DMS79 (cell line): ENCODE measurements at places on chromosomes 13 and 19.

DNA sequence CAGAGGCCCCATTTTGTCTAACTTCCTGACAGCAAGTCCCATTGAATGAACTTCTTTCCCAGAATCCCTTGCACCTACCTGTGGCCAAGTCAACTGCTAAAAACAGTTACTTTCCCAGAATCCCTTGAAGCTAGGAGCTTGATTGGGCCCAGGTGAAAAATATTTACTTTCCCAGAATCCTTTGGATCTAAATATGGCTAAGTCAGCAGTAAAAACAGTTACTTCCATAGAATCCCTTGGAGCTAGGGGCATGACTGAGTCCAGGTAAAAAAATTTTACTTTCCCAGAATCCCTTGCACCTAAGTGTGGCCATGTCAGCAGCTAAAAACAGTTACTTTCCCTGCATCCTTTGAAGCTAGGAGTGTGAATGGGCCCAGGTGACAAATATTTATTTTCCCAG, 13.2 kb upstream of the MEIS3 start:
- no peak for DNase-seq

GRCh38 chr19:46288896-46289588, 7.8 kb upstream of the HIF3A start:
- no peak for DNase-seq

DNA sequence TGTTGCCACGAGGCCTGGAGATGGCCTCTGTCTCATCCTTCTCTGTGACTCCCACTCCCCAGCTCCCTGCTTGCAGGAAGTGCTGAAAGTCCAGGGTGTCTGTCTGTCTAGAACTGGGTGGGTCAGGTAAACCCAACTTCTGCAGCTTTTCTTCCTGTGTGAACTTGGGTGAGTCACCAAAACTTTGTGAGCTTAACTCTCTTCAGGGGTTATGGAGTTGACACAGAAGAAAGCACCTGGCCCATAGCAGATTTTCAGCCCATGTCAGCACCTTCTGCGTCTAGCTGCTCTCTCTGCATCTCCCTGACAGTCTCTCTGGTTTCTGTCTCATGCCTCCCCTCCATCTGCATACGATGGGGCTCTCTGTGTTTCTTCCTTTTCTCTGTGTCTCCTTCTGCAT, 4.2 kb upstream of the CACNG7 start:
- DNase-seq: no peak

DNA sequence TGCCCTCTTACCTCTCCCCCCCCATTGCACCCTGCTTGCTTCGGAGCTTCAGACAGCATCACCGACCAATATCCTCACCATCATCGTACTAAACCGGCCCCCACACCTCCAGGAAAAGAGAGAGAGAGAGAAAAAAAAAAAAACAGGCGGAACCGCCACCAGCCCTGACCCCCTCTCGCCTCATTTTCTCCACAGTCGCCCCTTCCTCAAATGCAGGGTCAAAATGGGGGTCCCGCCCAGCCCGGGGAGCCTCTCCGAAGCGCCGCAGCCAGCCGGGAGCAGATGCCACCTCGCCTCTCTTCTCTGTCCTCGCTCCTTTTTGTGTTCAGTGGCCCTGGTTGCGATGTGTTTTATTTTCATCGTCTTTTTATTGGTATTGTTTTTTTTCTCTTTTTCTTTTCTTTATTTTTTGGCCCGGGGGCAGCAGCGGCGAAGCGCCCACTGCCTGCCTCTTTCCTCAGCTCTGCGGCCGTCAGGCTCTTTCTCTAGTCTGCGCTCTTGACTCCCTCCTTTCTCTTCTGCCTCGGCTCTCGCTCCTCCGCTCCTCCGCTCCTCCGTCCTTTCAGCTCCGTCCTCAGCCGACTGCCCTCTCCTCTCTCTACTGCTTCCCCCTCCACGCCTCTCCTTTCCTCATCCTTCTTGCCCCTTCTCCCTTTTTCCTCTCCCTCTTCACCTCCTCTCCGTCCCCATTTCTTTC, 41.4 kb downstream of the DEDD2 start:
- DNase-seq: no peak

GRCh38 chr13:20544201-20544923, 18.7 kb upstream of the CRYL1 start:
- DNase-seq: no peak

DNA sequence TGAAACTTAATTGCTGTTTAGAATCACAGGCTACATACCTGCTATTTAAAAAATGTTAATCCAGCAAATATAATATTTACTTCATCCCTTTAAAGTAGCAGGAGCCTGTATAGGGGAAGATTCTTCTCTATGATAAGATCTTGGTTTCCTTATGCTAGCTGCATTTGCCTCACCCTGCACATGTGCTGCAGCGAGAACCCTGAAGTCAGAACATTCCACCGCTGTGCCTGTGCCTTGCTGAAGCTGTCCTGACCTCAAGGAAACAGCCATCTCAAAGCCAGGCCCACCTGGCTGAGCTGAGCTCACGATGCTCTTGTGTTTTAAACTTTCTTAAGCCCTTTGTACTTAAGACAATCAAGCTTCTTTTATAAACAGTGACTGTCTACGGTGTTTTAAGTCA, 355.0 kb upstream of the PCDH20 start:
- no peak for DNase-seq
